Posterior cingulate gyrus (tissue), 11 donors: ENCODE measurements at places on chromosomes 3 and 15.

DNA sequence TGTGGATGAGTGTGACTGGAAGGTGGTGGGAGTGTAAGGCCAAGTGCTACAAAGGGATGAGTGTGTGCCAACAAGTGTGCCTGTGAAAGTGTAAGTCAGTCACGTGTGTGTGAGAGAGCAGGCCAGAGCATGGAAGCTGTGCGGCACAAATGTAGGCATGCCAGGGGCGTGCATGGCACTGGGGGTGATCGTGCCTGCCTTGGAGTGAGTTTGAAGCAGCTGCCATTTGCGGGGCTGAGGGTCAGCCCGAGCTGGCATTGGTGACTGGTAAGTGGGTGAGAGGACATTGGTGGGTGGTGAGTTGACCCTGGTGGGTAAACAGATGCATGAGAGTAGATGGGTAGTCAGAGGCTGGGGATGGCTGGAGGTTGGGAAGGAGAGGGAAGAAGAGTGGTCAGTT lies 24.5 kb downstream of the CD276 start:
- DNase-seq: no peak

GRCh38 chr3:167487556-167487955 lies 13.7 kb upstream of the SERPINI2 start:
- no peak for DNase-seq

- DNase-seq: no peak
Observed at GRCh38 chr3:62119139-62119538, 254.2 kb downstream of the FEZF2 start.

DNA sequence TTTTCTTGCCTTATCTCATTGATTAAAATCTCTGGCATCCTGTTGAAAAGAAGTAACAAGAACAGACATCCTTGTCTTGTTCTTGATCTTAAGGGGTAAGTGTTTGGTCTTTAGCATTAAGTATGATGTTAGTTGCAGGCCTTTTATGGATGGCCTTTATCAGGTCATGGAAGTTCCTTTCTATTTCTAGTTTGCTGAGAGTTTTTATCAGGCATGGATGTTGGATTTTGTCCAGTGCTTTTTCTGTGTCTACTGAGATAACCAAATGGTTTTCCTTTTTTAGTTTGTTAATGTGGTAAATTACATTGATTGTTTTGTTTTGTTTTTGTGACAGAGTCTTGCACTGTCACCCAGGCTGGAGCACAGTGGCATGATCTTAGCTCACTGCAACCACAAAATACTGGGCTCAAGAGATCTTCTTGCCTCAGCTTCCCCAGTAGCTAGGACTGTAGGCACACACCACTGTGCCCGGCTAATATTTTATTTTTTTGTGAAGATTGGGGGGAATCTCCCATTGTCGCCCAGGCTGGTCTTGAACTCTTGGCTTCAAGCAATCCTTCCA lies 26.3 kb downstream of the MRAS start:
- no peak for DNase-seq

- no peak for DNase-seq
Observed at GRCh38 chr3:81744366-81744765, 17.1 kb downstream of the GBE1 start.

DNA sequence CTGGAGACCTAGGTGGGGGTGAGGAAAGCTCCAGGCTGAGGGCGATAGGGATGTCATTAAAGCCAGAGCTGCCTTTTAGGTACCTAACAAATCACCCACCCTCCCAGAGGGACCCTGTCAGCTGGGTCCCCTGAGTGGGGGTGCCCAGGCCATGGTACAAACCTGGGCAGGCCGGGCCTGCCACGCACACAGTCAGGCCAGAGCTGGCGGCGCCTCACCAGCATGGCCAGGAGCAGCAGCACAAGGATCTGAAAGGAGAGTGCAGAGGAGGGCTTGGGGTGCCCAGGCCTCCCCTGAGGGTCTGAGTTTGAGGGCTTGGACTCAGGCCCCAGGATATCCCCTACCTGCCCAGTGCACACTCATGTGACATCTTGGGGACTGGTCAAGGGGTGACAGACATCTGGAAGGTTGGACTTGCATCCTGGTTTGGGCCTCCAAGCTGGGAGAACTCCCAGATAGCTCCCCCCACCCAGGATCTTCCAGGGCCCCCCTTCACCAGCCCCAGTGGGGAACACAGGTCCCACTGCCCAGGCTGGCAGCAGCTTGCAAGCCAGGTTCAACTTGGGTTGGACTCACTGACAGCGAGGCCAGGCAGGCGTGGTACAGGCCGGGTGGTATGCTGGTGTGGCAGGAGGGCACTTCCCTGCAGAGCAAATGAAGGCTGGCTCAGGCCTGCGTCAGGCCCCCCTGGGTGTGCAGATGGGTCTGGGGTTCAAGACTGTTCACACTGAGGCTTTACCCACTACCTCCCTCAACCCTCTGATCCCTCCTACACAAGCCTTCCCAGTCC lies 5.2 kb downstream of the STRA6 start:
- no peak for DNase-seq

DNA sequence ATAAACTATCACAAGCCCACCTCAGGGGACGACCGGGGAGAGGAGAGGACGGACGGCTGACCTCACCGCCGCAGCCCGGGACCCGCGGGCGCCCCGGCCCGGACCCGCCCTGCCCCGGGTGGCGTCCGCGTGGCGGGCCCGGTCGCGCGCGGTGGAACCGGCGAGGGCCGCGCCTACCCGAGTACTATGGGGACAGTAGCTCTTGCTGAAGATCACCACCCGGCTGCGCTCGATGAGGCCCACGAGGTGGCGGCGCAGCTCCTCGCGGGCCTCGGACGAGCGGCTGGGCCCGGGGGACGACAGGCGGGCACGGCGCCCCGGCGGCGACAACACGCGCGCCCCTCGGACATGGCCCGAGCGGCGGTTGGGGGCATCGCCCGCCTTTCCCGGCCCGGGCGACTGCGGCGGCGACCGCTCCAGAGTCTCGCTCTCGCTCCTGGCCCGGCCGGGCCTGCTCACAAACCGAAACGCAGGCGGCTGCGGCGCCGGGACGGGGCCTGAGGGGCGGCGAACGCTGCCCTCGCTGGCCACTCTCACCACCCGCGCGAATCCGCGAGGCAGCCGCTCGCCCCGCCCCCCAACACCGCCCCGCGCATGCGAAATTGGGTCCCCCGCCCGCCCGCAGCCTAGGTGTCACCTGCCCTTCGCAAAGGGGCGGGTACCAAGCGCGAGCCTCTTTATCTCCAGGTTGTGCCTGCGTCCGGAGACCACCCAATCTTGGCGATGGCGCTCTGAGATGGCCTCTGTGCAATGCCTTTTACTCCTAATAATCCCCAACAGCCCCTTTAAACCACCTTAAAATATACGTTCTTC lies at the start of gene TXNRD3:
Gene TXNRD3 (minus strand): TSS at position 554 of the 813 bp plus-strand sequence.
- DNase-seq: peak; percentile 78

GRCh38 chr15:72482275-72482674 lies 8.1 kb downstream of the ARIH1 start:
- DNase-seq: no peak

DNA sequence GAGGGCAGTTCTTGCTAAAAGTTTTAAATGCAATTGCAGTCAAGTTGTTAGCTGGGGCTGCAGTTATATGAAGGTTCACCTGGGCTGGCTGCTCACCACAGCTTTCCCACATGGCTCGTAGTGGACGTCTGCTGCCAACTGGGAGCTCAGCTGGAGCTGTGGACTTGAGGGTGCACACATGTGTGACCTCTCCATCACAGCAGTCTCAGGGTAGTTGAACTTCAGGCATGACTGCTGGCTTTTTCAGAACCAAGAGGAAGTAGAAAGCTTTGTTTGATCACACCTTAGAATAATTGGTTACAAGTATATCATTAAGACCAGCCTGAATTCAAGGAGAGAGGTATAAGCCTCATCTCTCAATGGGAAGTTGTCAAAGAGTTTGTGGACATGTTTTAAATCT lies 74.1 kb downstream of the CHL1 start:
- no peak for DNase-seq

GRCh38 chr15:57732526-57733331 lies 26.2 kb downstream of the POLR2M start:
- DNase-seq: peak; percentile 65

GRCh38 chr3:9500108-9501050 lies 53.2 kb downstream of the LHFPL4 start:
- DNase-seq: peak; percentile 28

DNA sequence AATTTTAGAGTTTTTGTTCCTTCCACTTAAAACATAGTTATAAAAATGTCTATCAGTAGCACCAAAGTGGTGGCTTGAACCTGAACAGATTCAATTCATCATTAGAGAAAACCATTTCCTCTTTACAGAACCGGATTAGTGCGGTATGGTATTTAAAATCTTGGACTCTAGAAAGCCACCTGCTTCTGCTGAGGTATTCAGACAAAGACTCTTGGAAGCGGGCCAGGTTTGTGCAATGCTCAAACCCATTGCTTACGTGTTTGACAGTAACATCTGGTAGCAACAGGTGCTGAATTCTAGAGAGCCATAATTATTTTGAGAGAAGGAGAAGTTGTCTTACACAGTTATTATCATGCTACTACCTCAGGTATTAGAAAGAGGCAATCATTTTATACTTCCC lies 290.5 kb downstream of the NAALADL2 start:
- DNase-seq: no peak

GRCh38 chr3:66381626-66382025 lies 119.2 kb downstream of the LRIG1 start:
- DNase-seq: no peak

DNA sequence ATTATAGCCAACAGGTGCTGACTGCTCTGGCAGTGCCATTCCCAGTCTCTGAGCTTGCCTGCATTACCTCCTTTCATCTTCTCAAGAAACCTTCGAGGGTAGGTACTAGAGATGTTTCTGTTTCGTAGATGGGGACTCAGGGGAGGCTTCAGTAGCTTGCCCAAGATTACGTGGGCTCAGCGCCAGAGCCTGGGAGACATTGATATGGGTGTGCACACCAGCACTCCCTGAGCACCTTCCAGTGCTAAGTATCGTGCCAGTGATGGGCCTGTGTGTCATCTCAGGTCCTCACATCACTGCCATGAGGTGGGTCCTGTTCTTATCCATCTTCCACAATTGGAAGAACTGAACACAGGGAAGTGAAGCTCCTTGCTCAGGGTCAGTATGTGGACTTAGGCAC lies 15.2 kb downstream of the TSEN2 start:
- DNase-seq: no peak

- DNase-seq: no peak
Observed at GRCh38 chr15:58277333-58277732, 139.2 kb downstream of the AQP9 start.

- no peak for DNase-seq
Observed at GRCh38 chr15:76201536-76202255, 109.6 kb downstream of the ETFA start.

- no peak for DNase-seq
Observed at GRCh38 chr3:121970047-121970446, 52.0 kb downstream of the ILDR1 start.

DNA sequence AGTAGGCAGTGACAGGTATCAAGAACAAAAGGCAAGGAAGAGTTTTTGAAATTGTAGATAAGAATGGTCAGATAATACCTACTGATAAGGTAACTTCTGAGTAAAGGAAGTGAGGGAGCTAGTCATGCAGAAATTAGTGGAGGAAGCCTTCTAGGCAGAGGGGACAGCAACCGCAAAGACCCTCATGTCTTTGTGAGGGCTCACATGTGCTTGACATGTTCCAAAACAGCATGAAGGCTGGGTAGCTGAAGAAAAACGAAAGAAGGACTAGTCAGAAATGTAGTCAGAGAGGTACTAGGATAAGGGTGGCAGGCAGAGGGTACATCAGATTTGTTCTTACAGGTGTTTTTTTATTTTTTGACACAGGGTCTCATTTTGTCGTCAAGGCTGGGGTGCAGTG lies 5.3 kb downstream of the SIN3A start:
- no peak for DNase-seq

DNA sequence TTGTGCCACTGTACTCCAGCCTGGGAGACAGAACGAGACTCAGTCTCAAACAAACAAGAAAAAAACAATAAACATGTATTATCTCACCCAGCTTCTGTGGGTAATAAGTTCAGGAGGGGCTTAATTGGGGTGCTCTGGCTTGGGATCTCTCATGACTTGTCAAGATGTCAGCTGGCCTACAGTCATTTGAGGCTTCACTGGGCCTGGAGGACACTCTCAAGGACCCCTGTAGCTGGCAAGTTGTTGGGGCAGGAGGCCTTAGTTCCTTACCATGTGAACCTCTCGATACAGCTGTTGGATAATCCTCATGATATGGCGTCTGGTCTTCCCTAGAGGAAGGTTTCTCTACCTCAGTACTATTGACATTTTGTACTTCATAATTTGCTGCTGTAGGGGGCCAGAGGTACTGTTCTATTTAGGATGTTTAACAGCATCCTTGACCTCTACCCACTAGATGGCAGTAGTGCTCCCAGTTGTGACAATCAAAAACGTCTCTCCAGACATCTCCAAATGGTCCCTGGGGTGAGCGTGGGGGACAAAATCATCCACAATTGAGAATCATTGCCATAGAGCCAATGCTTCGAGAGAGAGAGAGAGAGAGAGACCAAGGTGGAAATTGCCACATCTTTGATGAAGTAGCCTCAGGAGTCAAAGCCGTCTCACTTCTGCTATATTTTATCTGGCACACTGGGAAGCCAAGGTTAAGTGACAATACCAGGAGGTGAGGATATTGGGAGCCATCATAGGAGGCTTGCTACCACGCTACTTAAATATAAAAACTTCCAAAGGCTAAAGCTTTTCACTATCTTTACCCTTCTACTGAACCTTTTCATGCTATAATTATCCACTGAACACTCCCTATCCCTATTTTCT lies 23.9 kb upstream of the SLTM start:
- DNase-seq: peak; percentile 24

GRCh38 chr15:74221399-74222239 lies 14.5 kb upstream of the CCDC33 start:
- DNase-seq: no peak

DNA sequence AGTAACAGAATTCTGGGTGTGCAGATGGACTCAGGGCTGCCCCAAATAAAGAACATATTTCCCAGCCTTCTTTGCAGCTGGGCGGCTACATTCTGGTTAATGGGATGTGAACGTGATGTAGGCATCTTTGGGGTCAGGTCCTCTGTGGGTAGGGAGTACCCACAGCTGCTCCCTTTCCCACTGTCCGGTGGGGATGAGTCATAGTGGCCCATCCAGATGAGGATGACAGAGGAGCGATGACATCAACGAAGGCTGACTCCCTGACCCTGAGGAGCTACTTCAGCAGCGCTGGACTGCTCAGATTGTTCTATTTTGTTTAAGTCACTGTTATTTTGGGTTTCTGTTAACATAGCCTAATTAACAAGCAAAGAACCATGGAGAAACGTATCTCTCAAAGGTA lies 38.0 kb downstream of the SRPRB start:
- no peak for DNase-seq

DNA sequence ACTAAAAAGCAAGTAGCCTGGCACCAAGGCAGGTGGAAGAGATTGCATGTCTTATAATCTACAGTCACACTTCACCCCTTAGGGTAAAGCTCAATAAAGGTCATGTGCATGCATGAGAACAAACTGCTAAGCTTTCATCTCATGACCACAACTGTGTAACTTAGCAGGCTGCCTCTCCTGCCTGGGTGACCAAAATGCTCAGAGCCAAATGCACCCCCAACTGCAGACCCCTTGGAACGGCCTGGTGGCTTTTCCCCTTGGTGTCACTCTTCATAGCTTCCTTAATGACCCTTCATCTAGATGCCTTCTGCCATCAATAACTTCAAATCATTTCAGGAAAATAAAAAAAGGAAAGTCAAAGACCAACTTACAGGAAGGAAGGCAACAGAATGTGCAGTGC lies 88.1 kb downstream of the ADAMTS17 start:
- DNase-seq: no peak
